ENCODE measurements at places on chromosomes 7 and 10. TPM values are rescaled to one million over a fixed set of nuclear protein-coding genes. Genes with fewer than 3 reads are reported as not detected.

DNA sequence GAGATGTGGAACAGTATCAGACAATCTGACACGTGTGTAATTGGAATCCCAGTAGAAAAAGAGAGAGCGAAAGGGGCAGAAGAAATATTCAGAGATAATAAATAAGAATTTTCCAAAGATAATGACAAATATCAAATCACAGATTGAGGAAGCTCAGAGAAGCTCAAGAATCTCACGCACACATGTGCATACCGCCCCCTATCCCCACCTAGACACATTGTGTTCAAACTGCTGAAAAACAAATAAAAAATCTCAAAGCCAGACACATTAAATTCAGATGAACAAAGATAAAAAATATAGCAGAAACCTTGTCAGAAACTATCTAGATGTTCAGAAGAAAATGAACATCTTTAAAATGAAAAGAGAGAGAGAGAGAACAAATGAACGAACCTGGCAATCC, 17.2 kb downstream of the SFR1 start:
- DNase-seq = no peak

DNA sequence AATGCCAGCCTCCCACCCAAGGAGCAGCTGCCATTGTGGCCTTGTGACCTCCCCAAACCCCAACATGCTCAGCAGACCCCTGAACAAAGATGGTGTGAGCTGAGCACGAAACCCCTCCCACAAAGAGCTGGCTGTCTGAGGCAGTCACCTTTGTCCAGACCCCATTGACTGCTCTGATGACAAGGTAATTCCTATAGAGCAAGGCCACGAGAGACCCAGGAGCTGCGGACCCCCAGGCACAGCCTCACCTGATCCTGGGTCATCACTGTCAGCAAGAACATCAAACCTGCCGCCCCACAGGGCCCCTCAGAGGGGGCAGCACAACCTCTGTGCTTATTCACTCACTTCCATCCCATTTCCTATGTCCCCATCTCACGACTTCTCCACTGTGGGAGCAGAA, 102.6 kb downstream of the CPXM2 start:
- DNase-seq = no peak

- no peak for DNase-seq
Observed at GRCh38 chr10:16437540-16437894, 707 bp downstream of the PTER start.

GRCh38 chr10:47189802-47190201, 110.2 kb upstream of the GDF10 start:
- no peak for DNase-seq

DNA sequence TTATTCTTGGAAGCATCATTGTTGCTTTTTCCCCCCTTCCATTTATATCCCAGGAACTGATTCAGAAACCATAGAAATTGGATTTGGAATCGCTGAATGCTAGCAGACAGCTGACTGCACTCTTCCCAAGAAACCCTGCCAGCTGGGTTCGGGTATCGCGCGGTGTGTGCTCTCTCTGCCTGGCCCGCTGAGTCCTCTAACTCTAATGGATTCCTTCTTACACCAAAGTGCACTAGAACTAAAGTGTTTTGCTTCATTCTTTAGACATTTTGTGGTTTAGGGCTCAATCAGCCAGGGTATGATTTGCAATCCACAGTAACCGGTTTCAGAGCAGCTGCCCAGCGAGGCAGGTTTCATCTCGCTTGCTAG, 92.2 kb downstream of the EGFR start:
- DNase-seq = no peak

- no peak for DNase-seq
Observed at GRCh38 chr10:12459340-12459739, 110.0 kb downstream of the CAMK1D start.

DNA sequence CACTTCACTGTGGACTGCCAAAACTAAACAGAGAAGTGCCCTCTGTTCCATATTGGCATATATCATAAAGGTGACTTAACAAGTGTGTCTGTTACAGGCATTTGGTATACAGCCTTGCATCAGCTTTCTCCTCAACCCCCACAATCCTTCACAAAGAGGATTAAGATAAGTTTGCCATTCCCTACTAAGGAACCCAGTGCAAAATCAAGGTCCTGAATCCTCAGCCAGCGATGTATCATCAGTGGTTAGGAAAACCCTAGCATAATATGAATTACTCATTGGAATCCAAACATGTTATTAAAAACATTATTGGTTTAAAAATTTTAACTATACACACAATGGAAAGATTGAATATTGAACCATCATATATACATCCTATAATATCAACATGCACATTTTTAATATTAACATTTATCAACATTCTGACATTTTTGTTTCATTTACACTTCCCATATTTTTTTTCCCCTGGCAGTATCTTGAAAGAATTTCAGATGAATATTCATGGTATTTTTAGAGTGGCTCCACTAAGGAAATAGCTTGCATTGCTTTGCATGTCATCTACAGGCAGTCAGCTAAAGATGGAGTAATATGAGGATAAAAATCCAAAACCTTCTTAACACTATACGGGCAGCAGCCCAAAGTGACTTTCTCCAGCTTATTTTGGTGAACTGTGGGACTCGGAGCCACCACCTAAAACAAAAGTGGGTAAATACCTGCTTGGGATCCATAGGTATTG, 215.6 kb upstream of the CHRM2 start:
- DNase-seq = no peak

DNA sequence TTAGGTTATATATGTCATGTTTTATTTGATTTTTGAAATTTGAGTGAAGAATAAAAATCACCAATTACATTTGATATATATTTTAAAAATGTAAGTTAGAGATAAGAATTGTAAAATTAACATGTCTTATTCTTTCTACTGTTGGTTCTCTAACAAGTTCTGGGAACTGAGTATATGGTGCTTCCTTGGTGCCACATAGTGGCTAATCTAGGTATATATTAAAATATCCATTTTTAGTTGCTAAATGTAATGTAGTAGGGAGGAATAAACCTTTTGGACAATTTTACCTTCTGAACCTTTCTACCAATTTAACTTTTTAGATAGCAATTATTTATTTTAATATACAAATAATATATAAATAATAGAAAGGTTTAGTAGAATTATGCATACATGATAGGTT, 17.5 kb downstream of the CFAP69 start:
- no peak for DNase-seq

DNA sequence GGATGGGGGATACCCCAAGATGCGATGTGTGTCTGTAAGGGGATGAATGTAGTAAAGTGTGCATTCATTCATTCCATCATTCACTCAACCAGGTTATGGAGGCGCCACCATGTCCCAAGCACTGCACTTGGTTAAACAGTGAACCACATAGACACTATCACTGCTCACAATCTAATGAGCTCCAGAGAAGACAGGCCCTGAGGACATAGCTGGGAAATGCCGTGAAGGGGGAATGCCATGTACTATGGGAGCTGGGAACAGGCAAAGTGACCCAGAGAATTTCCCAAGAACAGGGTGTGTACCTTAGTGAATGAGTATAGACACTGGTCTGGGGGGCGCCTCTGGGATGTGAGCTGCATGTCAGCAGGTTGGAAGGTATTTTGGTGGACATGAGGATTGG, 44.5 kb upstream of the LBX1 start:
- DNase-seq = no peak

- no peak for DNase-seq
Observed at GRCh38 chr7:28433699-28434219, 21.4 kb downstream of the CREB5 start.

DNA sequence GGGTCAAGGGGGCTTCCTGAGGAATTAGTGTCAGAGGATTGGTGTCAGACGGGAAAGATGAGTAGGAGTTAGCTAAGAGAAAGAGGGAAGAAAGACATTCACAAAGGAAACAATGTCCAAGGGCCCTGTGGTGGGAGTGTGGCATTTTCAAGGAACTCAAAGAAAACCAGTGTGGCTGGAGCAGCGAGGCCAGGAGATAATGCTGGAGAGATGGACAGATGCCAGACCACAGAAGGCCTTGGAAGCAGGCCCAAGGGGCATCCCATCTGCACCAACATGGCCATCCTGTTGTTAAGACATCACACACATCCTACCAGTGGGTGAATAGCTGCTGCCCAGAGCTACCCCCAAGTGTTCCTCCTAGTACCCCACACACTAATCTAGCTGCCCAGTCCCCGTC, 36.1 kb upstream of the CUL1 start:
- no peak for DNase-seq

- DNase-seq = no peak
Observed at GRCh38 chr10:10156917-10157600, 860.6 kb upstream of the CELF2 start.

- no peak for DNase-seq
Observed at GRCh38 chr10:99785646-99786045, 3.2 kb downstream of the ABCC2 start.

DNA sequence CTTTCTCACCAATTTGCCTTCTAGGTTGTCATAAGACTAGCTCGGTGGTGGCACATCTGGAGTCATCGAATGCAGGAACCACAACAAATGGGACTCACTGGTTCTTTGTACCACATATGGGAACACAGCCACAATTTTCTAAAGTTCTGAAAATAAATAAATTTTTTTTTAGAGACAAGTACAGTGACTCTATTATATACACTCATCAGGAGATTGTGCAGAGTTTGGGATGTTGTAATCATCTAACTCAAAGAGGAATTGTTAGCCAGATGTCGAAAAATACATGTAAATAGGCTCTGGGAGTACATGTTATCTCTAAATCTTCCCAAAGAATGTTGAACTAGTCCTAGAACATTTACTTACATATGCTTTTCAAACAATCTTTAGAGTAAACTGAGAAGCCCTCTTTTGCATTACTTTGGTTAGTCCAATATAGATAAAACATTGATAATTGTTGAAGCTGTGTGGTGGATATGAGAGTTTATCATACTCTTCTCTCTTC, 19.6 kb upstream of the SEPTIN7 start:
- no peak for DNase-seq

DNA sequence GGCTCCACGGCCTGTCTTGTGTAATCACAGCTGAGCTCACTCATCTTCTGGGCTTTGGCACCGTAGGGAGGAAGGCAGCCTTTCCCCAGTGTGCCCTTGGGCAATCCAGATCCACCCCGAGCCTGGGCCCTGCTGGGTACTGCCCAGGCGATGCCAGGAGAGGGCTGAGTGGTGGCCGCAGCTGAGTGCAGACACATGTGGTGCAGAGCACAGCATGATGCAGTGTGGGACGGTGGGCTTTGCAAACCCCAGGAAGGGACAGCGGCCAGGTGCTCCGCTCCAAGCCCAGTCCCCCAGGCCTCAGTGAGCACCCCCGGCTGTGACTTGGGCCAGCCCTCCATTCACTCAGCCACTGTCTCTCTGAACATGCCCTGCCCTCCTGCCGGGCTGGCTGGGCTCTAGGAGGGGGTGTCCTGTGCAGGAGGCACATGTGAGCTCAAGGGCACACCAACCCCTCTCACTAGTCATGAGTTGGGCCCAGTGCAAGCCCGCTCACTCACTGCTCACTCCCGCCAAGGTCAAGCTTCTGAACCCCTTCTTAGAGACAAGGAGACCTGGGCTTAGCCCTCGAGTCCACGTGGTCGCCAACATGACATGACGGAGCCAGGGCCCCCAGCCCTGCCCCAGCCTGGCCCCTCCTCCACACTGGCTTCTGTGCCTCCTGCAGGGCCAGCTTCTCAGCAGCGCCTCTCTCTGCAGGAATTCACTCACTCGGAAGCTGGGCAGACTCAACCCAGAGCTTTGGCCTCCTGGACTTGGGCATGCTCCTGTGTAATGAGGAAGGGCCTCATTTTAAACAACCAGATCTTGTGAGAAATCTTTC, 77.5 kb upstream of the INSIG1 start:
- no peak for DNase-seq

- no peak for DNase-seq
Observed at GRCh38 chr7:151776446-151776845, 100.5 kb downstream of the PRKAG2 start.

DNA sequence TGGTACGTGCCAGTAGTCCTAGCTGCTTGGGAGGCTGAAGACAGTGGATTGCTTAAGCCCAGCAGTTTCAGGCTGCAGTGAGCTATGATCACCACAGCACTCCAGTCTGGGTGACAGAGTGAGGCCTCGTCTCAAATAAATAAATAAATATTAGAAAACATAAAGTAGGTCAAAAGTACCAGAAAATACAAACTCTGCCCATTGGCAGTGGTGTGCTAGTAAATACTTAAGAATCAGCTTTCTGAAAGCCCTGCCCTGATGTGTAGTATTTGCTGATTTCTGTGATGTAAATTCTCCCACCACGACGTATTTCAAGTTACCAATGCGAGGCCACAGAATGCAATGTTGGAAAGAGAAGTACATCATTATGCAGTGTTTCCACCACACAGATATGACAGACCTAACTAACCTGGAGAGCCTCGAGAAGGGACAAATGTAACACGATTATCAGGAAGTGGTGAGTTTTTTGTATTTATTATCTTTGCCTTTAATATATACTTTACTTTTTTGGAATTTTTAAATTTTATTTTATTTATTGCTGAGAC, 11.8 kb upstream of the MAP3K8 start:
- DNase-seq = no peak

- no peak for DNase-seq
Observed at GRCh38 chr7:50599385-50599784, 34.2 kb upstream of the DDC start.

DNA sequence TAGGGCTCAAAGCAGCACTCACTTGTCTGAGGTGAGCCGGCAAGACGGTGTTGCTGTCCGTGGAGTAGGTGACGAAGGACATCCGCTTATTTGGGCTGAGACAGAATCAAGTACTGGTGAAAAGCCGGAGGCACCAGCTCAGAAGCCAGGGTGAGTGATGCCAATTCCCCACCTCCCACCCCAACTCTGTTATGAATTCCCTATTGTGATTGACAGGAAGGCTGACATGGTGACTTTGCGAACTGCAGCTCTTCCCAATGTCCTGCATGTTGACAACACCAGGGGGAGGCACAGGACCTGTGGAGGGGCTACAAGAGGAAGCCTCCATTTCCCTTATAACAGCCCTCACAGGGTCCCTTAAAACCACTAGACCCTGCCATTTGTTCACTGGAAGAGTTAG, 52.3 kb upstream of the MSMB start:
- no peak for DNase-seq

GRCh38 chr10:1063232-1063865, 7.2 kb downstream of the WDR37 start:
- no peak for DNase-seq

- DNase-seq = no peak
Observed at GRCh38 chr10:17201794-17202116, 283 bp upstream of the TRDMT1 start.

DNA sequence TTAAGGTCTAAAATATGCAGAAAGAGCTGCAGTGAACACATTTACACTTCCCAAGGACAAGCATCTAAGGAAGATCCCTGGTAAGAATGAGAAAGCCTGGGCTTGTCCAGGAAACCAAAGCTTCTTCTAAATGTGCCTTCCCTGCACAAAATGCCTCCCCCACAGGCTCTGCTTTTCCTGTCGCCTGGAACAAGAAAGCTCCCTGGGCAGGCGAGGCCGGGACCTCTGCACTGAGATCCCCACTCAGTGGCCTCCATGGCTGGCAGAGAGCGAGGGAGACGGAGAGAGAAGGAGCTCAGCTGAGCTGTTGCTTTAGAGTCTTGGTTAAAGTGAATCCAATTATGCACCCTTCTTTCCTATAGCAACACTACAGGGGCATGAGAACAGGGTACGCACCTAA, 75.6 kb downstream of the AMZ1 start:
- no peak for DNase-seq

TRIL gene
- 5.3 TPM for total RNA-seq

LEP gene
- total RNA-seq = 0.15 TPM

HOXA7 gene
- 0.75 TPM for total RNA-seq

ASB10 gene
- not detected for total RNA-seq

EMX2 gene
- total RNA-seq = 10.7 TPM

PPP2R2D gene
- 48.9 TPM for total RNA-seq

ITPRID1 gene
- not detected for total RNA-seq

FGFBP3 gene
- 0.83 TPM for total RNA-seq

PTER gene
- 3.7 TPM for total RNA-seq

CRHR2 gene
- total RNA-seq = not detected

IFIT2 gene
- 4.8 TPM for total RNA-seq

MUC3A gene
- total RNA-seq = 0.36 TPM

DHTKD1 gene
- 10.3 TPM for total RNA-seq

Data from ovary (tissue), 10 donors.